ENCODE measurements at places on chromosomes 7 and 10.

DNA sequence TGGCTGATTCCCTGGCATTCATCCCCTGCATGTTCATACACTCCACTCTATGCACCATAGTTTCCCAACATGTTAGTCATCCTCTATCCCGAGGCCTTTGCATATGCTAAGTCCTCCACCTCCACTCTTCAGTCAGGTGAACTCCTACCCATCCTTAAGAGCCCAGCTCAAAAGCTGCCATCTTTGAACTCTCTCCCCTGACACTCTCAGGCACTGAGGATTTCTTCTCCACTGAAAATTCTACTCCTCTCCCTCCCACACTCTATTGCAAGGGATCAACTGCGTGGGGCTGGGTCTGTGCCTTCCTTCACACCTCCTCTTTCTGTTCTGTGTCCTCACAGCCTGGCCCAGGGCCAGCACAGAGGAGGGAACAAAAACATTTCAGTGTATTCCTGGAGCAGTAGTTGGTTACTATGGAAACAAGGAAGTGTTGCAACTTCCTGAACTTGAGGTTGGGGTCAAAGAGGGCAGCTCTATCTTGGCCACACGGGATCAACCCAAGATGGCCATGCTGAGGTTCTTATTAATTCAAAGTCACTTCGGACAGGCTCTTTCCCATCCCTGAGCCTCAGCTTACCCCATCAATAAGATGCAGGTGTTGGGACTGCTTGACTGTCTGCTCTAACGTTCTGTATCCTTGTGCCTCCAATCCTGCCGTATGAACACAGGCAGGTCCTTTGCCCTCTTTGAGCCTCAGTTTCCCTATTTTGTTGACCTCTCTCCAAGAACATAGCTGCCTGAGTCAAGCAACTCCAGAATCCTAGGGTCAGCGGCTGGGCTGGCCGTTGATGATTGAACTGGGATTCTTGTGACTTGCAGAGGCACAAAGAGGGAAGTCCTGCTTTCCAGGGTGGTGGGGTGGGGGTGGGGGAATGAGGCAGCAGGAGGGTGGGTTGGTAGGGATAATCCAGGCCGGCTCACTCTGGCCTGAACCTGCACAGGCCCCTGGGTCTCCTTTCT, 15.5 kb downstream of the ZMIZ1 start:
- DNase-seq = peak; percentile 79

DNA sequence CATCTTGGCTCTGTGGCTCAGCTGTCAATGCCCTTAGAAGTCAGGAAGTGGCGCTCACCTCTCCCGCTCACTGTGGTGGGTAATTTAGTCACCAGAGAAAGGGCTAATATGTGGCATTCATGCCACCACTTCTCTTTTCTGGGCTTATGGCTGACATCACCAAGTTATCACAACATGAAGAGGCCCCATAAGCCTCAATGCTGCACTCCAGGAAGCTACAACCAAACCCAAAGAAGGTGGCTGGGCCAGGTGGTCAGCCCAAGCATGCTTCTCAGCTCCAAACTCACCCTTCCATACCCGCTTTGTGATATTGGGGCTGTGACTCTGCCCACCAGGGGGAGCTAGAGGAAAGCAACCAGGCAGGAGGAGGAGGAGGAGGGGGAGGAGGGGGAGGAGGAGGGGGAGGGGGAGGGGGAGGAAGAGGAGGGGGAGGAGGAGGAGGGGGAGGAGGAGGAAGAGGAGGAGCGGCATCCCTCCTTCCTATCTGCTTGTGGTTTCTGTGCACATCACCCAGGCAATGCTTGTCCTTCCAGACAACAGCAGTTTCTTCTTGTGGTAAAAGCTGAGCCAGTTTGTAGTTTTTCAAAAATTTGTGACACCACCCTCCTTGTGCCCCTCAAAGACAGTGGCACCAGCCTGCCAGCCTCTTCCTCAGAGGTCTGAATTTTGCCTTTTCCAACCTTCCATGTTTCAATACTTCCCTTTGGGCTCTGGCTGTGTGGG, 42.1 kb downstream of the CYP26A1 start:
- DNase-seq = peak; percentile 85

- no peak for DNase-seq
Observed at GRCh38 chr10:4075443-4075842, 290.4 kb upstream of the KLF6 start.

- peak; percentile 88 for DNase-seq
Observed at GRCh38 chr10:96470116-96470743, 43.5 kb downstream of the TLL2 start.

GRCh38 chr7:2670171-2670570, 17.8 kb upstream of the AMZ1 start:
- DNase-seq = no peak
